ENCODE measurements at places on chromosomes 3 and 15.

DNA sequence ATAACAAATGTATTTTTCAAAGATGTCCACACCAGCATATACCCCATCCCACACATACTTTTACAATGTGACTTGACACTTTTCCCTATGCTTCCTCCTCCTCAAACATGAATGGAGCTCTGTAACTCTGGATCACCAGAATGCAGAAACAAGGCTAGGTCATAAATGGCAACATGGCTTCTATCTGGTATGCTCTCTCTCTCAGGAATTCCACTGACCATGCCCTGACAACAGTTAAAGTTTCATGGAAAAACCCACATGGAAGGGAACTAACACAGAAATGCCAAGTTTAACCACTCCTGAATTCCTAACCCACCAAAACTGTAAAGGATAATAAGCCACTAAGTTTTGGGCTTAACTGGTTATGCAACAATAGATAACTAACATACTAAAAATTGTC, 19.9 kb downstream of the MYO9A start:
- DNase-seq, result no peak

- DNase-seq, result no peak
Observed at GRCh38 chr3:73024836-73025235, 28.2 kb downstream of the PPP4R2 start.

- peak; percentile 6 for DNase-seq
Observed at GRCh38 chr3:182182531-182182968, 470.8 kb downstream of the SOX2 start.

- no peak for DNase-seq
Observed at GRCh38 chr3:140051019-140051957, 116.3 kb downstream of the CLSTN2 start.

DNA sequence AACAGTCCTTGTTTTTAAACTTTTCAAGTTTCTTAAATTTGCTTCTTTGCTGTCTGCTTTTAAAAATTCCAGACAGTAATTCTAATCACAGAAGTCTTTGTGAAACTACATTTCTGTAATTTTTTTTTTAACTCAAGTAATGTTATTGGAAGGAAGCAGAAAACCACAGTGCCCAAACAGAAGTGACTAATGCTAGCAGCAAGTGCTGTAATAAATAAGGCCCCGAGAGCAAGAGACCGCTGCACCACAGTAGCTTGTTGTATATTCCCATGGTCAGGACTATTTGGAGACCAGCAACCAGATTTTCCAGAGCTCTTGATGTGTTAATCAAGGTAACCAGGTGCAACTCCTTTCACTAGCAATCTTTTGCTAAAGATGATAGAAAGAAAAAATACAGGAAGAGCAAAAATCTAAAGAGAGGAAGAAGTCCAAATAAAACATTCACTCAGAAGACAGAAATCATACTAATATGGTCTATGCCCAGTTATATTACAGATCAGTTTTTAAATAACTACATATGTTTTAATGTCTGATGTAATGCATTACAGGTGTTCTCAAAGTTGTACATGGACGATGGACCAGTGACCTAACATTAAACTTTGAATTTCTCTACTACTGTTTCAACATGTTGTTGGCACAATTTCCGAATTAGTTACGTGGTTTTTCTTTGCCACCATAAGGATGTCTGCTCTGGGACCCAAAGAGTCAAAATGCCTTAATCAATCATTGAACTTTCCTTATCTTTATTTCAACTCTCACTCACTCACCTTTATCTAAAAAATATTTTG, 36.4 kb downstream of the WWTR1 start:
- peak; percentile 91 for DNase-seq

DNA sequence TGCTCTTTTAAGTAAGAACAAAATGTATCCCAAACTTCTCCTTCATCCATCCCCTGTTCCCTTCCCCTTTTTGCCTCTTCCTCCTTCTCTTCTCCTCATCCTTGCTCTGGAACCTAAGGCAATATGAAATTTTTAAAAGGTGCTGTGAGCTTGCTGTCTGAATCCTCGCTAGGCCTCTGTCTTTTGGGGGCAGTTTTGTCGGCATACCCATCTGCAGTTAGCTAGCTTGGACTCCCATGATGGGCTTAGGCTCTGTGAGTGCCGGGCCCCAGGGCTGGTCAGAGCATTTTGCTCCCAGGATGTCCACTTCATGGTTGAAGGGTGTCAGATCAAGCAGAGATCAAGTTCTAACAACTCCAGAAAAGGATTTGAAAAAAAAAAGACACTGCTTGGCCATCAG, 18.6 kb downstream of the ZIC1 start:
- no peak for DNase-seq

DNA sequence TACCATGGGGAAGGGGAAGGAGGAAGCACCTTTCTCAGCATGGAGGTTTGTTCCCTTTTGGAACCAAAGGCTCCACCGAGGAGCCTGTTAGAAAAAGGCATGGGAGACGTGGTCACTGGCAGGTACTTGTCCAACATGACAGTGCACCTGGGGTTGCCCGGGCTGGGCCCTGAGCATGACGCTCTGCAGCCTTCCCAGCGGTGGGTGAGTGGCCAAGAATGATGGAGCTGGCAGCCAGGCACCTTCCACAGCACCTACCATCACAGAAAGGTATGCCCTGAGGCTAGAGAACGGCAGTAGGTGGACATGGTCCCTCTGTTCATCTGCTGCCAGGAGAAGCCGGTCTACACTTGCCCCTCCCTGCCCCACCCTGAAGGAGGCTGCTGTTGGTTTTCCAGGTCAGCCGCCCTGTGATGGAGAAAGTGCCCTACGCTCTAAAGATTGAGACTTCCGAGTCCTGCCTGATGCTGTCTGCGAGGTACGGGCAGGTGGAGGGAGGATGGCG, 29.0 kb upstream of the NR2C2 start:
- DNase-seq, result no peak

- DNase-seq, result no peak
Observed at GRCh38 chr3:155872904-155873646, 2.6 kb downstream of the GMPS start.

GRCh38 chr3:108380128-108380795, 83.9 kb downstream of the HHLA2 start:
- DNase-seq, result no peak

GRCh38 chr3:191388823-191389222, 58.5 kb upstream of the UTS2B start:
- DNase-seq, result no peak

DNA sequence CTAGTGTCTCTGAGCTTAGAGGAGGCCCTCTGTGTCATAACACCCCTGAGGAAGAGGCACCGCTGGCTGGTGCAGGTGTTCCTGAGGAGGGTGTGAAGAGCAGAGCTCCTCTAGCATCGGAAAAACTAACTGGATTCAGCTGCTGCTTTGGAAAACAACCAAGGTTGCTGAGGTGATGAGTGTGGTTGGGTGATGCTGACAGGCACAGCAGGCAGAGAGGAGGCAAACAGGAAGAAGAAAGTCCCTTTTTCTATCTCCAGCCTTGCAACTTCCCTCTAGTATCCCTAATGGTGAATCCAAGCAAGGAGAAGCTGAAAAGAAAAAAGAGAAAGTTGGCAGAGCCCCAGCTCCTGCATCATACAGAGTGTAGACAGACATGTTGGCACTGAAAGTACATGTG, 3.8 kb upstream of the OR4F15 start:
- DNase-seq, result peak; percentile 60

GRCh38 chr3:193782747-193783146, 189.7 kb downstream of the OPA1 start:
- DNase-seq, result no peak

GRCh38 chr3:194061421-194062030, 74.4 kb upstream of the HES1 start:
- DNase-seq, result no peak

- DNase-seq, result peak; percentile 26
Observed at GRCh38 chr3:113712129-113712528, 15.7 kb upstream of the USF3 start.

DNA sequence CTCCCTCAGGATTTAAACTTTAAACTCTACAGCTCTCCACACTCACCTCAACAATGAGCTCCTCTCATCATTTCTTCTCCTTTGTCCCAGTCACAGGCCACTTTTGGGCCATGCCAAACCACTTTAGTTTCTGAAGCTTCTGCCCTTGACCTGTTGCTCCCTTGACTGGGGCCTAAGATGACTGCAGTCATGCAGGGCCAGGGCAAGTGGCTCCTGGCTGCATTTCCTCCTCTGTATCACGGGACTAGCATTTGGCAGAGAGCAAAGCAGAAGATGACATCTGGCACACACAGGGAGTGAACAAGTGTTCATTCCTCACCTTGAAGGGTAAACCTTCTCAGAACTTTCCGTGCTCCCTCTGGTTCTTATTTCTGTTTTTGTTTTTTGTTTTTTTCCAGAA, 136.9 kb downstream of the PDE8A start:
- DNase-seq, result no peak

All from fibroblast of skin of right biceps (primary cell).